ENCODE measurements at places on chromosomes 6 and 20.

- no peak for DNase-seq
Measured at GRCh38 chr6:166504100-166504499, 82.4 kb downstream of the RAMACL start.

DNA sequence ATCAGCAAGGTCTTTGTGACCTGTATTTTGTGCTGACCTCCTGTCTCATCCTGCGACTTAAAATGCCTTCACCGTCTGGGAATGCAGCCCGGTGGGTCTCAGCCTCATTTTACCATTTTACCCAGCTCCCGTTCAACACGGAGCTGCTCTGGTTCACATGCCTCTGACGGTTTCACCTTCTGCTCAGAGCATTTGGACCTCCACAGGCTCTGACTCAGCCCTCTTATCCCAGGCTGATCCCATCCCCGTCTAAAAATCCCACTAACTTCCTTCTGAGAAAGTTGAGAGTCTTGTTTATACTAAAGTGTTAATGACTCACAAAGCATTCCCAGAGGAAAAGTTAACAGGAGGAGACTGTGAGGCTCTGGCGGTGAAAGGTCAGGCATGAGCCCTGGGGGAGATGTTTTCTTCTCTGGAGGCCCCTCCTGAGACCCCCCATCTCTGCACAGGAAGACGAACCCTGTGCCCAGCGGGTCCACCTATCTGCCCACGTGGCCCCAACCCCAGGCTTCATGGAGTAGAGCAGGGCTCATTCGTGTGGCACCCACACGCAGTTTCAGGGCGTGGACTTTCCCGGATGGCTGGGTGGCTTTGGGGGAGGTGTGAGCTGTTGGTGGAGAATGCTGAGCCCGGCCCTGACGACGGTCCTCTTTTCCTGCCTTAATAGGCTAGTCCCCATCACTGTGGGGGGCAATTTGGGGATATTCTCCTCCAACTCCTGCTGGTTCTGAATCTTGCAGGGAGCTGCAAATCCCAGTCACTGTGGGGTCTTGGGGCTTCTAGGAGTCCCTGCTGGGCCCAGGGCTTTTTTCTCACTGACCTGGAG, 3.3 kb upstream of the BIRC7 start:
- DNase-seq, result no peak

- no peak for DNase-seq
Measured at GRCh38 chr20:19026121-19026878, 186.1 kb upstream of the SLC24A3 start.

- DNase-seq, result no peak
Measured at GRCh38 chr6:22497276-22497675, 72.1 kb upstream of the HDGFL1 start.

DNA sequence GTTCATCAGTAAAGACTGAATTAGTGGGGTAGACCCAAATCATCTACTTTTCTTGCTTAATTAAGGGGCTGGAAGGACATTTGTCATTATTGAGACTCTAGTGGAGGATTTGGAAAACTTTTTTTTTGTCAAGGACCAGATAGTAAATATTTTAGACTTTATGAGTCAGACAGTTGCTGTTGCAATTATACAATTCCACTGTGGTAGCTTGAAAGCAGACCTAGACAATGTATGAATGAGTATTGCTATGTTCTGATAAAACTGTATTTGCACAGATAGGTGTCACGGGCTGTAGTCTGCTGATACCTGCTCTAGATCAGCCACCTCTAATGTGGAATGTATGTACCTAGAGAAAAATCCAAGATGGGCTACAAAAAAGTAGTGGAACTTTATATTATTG, 175.0 kb downstream of the CARMIL1 start:
- DNase-seq, result no peak

- no peak for DNase-seq
Measured at GRCh38 chr20:47618479-47618878, 116.8 kb downstream of the NCOA3 start.
